ENCODE measurements at places on chromosomes 4 and X.

DNA sequence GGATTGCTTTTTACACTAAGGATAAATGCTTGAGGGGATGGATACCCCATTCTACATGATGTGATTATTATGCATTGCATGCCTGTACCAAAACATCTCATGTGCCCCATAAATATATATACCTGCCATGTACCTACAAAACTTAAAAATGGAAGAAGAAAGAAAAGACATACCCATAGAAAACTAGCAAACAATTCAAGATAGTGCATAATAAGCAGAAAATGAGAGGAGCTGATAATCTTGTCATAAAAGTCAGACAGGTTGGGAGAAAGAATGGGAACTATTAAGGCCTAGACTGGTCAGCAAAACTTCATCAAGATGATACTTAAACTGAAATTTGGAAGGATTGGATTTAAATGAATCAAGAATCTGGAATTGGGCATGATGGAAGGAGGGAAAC lies 21.6 kb upstream of the MAGEB17 start:
- DNase-seq, result no peak

GRCh38 chr4:76233967-76234678 lies 17.4 kb upstream of the FAM47E start:
- DNase-seq, result no peak

DNA sequence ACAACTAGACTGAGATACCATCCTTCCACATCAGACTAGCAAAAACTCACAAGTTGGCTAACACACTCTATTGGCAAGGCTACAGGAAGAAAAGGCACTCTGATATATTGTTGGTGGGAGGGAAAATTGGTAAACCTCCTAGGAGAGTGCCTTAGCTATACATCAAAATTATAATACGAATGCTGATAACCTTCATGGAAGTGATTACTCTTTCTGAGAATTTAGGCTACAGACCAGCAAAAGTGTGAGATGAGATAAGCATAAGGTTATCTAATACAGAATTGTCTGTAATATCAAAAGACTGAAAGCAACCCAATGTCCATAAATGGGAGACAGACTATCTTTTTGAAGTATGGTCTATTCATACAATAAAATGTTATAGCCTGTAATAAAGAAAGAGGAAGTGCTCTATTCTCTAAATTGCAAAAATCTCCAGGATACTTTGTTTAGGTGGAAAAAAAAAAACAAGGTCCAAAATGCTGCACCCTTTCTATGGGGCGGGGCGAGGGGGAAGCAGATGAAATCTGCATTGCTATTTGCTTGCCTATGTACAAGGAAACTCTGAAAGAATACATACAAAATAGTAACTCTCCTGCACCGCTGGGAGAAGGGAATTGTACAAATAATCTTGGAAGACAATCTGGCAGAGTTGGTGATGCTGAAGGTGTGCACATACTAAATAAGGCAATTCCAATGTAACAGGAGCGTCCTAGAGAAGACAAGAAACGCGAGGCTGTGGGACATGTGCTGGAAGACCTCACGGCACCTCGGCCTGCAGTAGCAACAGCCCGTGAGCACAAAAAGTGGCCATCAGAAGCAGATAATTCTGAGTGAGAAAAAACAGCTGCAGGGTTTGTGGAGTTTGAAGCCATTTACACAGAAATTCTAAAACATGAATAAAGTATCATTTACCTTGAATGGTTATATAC lies 109.7 kb downstream of the AFAP1 start:
- DNase-seq, result no peak

DNA sequence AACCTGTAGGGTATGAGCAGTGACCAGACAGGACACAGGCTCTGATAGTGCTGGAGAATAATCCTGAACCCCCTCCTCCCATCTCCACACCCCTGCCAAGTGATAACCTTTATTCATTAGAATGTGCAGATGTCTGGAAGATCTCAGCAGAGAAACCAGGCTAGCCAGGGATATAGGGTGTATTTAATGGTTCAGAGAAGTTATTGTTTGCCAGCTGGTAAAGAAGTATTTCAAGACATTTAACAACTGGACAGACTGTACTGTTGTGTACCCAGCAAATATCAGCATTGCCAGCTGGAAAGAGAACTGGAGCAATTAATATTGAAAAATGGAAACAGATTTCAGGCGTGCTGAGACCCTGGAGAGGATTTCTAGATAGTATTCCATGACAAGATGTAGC lies 94.5 kb downstream of the RASGEF1B start:
- DNase-seq, result no peak

DNA sequence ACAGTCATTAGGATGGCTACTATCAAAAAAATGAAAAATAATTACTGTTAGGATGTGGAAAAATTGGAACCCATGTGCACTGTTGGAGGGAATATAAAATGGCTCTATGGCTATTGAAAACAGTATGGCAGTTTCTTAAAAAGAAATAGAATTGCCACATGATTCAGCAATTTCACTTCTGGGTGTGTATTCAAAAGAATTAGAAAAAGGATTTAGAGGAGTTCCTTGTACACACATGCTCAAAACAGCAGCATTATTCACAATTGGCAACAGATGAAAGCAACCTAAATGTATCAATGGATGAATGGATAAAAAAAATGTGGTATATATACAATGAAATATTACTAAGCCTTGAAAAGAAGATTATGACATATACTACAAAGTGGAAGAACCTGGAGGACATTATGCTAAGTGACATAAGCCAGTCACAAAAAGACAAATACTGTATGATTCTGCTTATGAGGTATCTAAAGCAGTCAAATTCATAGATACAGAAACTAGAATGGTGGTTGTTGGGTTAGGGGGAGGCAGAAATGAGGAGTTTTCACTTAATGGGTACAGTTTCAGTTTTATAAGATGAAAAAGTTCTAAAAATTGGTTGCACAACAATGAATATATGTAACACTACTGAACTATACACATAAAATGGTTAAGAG lies 123.2 kb downstream of the ELOVL6 start:
- no peak for DNase-seq

- DNase-seq, result peak; percentile 41
These were observed 77.4 kb downstream of the WDR19 start for GRCh38 chr4:39259571-39260330.

- DNase-seq, result no peak
These were observed 725.5 kb upstream of the ATOH1 start for GRCh38 chr4:93103042-93103441.

GRCh38 chr4:27381815-27382214 lies 521.2 kb downstream of the STIM2 start:
- peak; percentile 24 for DNase-seq

GRCh38 chr4:4356106-4357041 lies 30.5 kb upstream of the NSG1 start:
- DNase-seq, result no peak

- peak; percentile 5 for DNase-seq
These were observed 17.8 kb downstream of the ZNF81 start for GRCh38 chrX:47854474-47854873.

GRCh38 chr4:12595986-12596385 lies 888.2 kb downstream of the RAB28 start:
- DNase-seq, result no peak

GRCh38 chr4:116925900-116926457 lies 159.4 kb downstream of the TRAM1L1 start:
- DNase-seq, result peak; percentile 8

DNA sequence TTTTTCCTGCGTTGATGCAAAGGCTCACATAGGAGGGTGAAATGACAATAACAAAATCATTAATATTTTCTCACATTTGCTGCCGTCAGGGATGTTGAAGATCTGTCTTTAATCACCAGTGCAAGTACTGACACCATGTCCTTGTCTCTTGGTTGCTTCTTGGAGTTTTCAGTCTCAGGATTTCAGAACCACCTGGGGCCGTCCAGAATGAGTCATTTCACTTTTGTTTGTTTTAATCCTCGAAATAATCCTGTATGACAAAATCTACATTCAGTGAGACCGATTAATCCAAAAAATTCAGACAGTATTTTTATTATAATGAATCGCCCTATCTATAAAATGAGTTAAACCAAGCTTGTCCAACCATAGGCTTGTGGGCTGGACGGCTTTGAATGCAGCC lies 47.2 kb downstream of the NEIL3 start:
- DNase-seq, result no peak

DNA sequence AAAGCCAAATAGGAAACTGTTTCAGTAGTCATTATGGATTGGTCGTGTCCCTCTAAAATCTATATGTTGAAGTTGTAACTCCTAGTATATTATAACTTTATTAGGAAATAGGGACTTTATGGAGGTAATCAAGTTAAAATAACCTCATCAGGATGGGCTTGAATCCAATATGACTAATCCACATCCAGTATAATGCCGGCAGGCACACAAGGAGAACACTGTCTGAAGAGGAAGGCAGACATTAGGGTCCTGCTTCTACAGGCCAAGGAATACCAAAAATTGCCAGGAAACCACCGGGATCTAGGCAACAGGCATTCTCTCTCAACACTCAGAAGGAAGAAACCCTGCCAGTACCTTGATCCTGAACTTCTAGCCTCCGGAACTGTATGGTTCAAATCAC lies 130.3 kb downstream of the ATP10D start:
- no peak for DNase-seq

DNA sequence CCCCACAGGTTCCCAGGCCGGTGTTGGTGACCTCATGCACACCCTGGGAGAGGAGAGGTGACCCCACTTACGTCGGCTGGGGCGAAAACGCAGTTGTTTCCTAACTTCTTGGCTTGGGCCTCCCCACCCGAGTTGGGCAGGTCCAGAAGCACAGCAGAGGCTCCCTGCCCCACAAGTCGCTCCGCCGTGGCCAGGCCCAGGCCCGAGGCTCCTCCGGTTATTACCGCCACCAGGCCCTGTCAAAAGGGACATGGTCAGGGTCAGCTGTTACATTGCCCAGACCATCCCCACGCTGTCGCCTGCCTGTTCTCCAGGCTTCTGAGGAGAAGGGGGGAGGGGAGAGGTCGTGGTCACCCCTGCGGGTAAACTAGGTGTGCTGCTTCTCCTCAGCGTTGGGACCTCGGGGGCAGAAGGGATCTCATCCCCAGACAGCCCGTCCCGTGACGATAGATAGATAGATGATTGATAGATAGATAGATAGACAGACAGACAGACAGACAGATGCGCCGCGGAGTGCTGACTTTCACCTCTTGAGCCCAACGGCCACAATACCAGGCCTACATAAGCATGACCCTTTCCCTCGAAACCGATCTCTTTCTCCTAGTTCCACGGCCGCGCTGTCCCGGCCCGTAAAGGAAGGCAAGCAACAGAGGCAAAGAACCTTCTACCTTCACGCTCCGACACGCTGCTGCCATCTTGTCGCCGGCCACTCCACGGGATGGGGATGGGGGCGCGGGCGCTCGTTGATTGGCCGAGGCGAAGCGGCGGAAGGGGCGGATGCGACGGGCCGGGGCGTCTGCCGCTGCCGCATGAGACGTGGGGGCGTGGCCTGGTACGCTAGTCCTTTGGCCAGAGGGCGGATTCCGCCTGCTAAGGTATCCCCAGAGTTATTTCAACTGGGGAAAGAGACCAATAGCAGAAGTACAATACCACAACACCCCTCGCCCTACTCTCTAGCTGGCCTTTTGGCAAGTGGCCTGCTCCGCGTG lies at the start of gene HSD17B10:
Gene HSD17B10, minus strand, starts transcription at position 720 of the 989 bp plus-strand sequence. Its CDS starts 25 bp downstream, at position 695.
- DNase-seq, result peak; percentile 28

DNA sequence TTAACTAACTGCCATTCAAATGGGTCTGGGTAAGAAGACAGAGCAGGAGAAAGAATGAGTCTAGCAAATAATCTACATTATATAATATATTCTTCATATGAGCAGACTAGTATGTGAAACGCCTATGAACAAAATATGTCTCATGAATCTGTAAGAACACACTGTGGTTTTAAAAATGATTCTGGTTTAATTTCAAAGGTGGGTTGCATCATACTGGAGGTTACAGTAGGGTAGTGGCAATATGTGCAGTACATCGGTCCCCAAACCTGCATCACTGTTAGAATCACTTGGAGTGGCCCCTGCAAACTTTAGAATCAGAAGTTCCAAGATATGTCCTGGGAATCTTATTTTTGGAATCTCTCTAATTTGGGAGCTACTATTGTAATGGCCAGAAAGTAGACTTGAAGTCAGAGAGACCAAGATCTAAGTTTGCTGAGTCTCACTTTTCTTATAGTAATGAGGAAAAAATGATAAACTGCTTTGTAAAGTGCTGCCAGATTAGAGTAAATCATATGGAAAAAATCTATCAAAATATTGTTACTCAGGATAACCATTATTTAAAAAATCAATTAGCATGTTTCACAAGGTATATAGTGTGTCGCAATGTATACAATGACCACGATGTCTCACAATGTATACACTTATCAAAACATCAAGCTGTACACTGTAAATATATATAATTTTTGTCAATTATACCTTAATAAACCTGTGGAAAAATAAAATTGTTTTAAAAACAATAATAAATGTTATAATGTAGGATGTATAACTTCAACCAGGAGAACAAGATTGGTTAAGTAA lies 37.9 kb upstream of the ARSJ start:
- DNase-seq, result no peak

GRCh38 chr4:127734976-127735375 lies 4.8 kb downstream of the SLC25A31 start:
- DNase-seq, result no peak

- no peak for DNase-seq
These were observed 507.4 kb downstream of the C4orf33 start for GRCh38 chr4:129603241-129603931.

GRCh38 chr4:74549936-74550335 lies 105.0 kb downstream of the AREG start:
- no peak for DNase-seq

- no peak for DNase-seq
These were observed 52.1 kb upstream of the PCDH10 start for GRCh38 chr4:133096972-133097371.

- DNase-seq, result peak; percentile 49
These were observed 84.6 kb downstream of the THOC2 start for GRCh38 chrX:123648028-123648810.

DNA sequence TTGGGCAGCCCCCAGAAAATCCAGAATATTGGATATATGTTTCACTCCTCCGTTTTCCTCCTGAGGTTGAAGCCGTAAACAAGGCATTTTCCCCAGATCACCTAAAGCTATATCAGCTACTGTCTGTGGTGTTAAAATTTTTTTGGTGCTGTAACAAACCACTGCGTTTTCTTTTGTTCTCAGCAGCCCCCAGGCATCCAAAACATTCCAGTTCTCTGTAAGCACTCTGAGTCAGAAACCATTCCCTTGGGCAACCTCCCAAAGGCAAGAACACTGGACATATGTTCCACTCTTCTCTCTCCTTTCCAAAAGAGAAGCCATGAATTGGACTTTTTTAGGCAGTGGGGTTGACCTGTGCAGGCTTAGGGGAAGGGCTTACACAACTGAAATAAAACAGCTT lies 310.9 kb downstream of the MID1IP1 start:
- peak; percentile 84 for DNase-seq

DNA sequence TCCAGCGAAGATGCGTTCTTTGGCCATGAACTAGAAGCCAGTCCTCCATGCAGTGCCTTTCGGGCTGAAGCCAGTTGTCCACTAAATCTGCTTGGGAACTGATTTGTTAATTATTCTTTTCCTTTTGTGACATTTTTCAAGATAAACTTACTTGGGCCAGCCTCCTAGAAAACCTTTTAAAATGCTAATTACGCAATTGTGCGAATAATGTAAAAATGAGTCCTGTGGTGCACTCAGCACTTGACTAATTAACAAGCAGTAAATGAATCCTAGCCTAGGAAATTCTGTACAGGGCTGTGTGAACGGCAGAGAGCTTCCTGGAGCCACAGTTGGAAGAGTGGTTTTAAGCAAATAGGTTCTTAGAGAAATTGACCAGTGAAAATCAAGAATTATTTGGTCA lies 149.9 kb upstream of the SCML1 start:
- DNase-seq, result no peak

All from astrocyte of the cerebellum (primary cell).